ENCODE measurements at places on chromosomes 3 and 15. TPM values are rescaled to one million over a fixed set of nuclear protein-coding genes. Genes with fewer than 3 reads are reported as not detected.

Gene GP9
- total RNA-seq, result not detected

Gene EPHB1
- total RNA-seq, result 1.8 TPM

Gene LRIG1
- total RNA-seq, result 109 TPM

Gene TMC3
- total RNA-seq, result not detected

Gene TPM1
- 17,571 TPM for total RNA-seq

Gene ABI3BP
- total RNA-seq, result 37.3 TPM

Gene GCHFR
- 5.8 TPM for total RNA-seq

DNA sequence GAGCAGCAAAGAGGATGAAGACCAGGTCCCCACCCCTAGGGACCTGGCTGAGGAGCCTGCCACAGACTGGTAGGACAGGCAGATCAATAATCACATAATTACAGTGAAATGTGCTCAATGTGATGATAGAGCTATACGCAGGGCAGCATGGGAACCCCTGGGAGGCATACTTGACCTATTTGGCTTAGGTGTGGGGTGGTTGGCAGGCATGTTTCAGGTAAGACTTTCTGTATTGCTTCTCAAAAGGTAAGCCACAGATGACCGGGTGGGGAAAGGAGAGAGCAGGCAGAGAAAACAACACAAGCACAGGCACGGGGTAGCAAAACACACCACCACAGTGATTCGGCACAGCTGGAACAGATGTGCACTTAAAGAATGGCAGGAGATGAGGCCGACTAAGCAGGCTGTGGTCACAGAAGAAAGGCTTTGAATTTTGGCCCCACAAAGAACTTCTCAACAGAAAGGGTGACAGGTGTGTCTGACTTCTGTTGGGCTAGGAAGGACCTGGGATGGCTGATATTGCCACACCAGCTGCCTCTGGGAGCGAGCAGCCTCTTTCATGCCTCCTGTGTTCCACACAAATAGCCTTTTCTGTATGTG lies 64.1 kb downstream of the ABCC5 start:
- DNase-seq, result no peak

DNA sequence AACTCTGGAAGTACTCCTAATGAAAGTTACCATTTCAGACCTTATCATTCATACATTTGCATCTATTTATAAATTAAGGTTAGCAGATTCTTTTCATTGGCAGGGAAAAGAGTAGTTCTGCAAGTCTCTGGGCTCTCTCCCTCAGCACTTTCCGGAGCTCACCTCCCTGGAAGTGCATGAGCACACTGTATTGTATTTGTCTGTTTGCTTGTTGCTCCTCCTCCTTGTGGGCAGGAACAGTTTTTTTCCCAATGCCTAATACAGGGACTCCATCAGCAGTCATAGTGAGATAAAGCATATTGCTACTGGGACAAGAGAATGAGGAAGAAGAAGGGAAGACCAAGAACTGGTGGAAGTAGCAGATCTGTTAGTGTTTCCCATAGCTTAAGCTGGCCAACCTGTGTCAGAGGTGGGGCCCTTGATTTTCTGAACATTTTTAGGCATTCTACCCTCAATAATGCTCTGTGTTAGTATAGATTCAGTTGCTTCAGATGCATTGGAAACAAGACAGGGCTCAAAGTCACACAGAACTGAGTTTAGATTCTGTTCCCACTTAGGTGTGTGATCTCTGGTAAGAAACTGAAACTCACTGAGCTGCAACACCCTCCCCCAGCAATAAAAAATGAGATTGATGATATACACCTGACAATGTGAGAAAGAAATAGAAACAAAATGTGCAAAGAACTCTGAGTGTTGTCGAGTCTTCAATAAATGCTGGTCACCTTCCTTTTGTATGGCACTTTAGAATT lies 407.8 kb downstream of the TUSC7 start:
- DNase-seq, result no peak

DNA sequence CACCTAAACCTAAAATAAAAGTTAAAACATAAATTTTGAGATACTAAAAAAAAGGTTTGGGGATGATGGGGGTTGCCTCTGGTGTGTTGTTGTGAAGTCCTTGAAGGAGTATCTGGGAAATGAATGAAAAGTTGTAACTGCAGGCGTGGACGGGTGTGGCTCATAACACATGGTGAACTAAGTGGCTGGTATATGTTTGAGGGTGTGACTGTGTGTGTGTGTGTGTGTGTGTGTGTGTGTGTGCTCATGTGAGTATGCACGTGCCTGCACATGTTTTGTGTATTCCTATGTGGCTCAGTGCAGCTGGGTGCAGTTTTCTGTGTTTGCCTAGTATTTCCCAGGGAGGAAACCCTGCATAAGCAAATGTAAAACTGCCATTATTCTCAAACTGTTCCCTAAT lies 229.9 kb upstream of the TRIM42 start:
- DNase-seq, result no peak

DNA sequence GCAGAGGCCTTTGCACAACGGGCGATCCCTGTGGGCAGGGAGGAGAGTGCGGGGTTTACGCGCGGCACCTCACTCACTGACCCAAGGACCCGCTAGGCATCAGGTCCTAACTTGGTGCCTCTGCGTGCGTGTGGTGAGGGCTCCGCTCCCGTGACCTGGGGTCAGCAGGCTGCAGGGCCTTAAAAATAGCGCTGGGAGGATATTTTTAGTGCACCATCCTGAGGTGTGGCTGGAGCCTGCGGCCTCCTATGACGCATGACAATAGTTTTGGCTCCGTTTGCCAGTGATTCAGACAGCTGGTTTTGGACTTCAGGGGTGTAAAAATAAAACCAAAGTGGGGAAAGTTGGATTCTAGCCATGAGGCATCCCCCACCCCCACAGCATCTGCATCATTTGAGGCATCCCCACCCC lies 139.0 kb downstream of the FAM43A start:
- peak; percentile 73 for DNase-seq

- no peak for DNase-seq
Observed at GRCh38 chr3:116553355-116553754, 108.1 kb upstream of the LSAMP start.

- DNase-seq, result no peak
Observed at GRCh38 chr15:42143356-42143755, 13.1 kb downstream of the PLA2G4F start.

DNA sequence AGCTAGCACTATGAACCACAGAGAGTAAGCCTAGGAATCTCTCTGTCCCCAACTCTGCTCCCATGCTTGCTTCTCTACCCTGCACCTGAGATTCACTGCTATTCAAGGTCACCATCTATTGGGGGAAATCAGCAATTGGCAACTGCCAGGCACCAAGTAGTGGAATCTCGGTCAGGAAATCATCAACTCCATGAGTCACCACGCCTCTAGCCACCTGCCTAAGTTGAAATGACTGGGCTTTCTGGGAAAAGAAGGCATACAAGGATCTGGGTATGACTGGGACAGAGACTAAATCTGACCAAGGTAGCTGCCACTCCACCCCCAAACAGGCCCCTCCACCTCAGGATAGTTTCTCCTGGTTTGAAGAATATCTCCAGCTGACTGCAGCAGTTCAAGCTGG lies 464.1 kb upstream of the CBLB start:
- DNase-seq, result no peak

DNA sequence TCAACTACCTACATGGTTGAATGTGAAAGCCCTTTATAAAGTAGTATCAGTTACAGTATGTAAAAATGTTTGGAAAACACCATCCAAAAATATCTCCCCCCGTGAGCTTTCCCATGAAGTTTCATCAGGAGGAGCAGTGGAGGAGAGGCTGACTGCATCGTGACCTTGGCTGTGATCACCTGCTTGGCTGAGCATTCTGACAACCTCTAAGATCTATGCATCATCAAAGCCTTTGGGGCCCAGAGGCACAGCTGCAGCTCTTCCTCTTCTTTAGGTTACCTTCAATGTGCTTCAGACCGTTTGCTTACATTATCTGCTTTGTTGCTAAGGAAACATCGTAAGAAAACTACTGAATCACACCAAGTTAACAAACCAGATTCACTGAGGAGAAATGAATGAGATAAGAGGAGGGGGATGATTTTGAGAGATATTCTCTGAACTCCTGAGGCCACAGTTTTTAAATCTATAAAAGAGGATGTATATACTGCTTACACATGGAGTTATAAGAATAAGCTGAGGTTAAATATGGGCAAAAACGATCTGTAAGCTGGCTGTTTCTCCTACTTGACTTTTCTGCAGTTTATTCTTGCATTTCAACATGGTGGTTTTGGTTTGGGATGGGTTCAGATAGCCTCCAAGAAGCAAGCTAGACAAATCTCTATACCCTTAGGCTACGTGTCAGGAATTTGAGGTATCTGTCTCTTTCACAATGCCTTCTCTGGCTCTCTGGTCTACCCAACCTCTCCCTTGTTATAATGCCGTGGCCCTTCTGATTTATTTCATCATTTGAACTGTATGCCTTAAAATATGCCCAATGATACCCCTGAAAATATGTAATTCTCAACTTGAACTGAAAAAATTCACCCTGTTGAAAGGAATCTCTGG lies 4.0 kb downstream of the GCSAM start:
- DNase-seq, result no peak

DNA sequence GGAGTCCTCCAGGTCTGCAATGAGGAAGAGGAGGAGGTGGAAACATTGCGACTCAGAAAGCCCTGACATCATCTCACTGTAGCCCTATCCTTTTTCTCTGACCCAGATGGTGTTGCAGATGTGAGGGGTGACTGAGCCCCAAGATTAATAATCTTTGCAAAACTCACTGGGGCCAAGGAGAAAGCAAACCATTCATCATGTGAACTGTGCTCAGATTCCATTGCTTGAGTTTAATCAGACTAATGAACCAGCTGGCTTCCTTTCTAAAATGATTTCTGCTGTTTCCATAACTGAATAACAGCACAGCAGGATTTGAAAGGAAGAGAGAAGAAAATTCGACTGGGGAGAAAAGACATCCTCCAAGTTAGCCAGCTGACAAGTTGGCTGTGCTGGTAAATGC lies 13.4 kb upstream of the DGKG start:
- no peak for DNase-seq

DNA sequence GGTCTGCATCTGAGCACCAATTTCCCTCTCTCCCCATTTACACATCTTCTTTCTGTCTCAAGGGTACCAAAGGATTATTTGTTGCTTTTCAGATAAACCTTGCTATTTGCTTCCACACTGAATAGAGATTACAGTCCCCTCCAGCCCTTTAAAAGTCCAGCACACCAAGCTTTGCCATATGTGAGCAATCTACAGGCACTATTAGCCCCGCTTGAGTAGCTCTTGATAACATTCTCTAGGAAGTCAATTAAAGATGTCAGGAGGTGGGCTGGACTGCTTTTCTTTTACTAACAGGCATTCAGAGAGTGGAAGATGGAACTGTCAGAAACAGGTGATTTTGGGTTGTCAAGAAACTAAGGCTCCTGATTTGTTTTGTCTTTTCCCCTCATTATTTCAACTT lies 417.0 kb downstream of the ROBO2 start:
- DNase-seq, result no peak

Data from heart right ventricle (tissue), 16 donors.